Activated T-cell treated with anti-CD3 and anti-CD28 coated beads, Interleukin-2, amount 50 U/mL, for 72 hours (primary cell): ENCODE measurements at places on chromosomes 3 and 15.
A peak's percentile ranks its signal among the peaks of the same experiment; 100 is the strongest.

- no peaks in the 10 kb centered on the region for H3K27me3 ChIP-seq
- H3K36me3 ChIP-seq = no peaks in the 10 kb centered on the region
- H3K27ac ChIP-seq = no peak overlapping the region
- no peak overlapping the region for H3K4me3 ChIP-seq
- H3K4me1 ChIP-seq = no peaks in the 10 kb centered on the region
These were observed 503.6 kb upstream of the NAALADL2 start for GRCh38 chr3:174355505-174355904.

DNA sequence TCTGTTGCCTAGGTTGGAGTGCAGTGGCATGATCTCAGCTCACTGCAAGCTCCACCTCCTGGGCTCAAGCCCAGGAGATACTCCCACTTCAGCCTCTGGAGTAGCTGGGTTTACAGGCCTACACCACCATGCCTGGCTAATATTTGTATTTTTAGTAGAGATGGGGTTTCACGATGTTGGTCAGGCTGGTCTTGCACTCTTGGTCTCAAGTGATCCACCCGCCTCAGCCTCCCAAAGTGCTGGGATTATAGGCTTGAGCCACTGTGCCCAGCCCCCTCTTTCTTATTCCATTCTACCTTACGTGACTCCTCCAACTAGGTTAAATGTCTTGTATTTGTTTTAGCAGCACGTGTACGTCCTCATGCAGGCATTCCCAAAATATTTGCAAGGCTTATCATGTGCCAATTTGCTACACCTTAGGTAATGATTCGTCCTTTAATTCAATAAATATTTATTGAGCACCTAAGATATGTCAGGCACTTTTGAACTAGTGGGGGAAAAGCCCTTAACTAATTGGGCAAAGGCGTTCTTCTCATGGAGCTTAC, 14.9 kb upstream of the MAGI1 start:
- no peak overlapping the region for H3K27ac ChIP-seq
- no peak for DNase-seq
- no peaks in the 10 kb centered on the region for H3K36me3 ChIP-seq
- H3K4me3 ChIP-seq = no peak overlapping the region
- no peaks in the 10 kb centered on the region for H3K27me3 ChIP-seq

- DNase-seq = no peak
- H3K27me3 ChIP-seq = no peaks in the 10 kb centered on the region
- H3K27ac ChIP-seq = peak overlapping the region; percentile 96
- H3K4me3 ChIP-seq = peak overlapping the region; percentile 89
- H3K4me1 ChIP-seq = peaks cover 40% of the 10 kb centered on the region
- peaks cover 9% of the 10 kb centered on the region for H3K36me3 ChIP-seq
These were observed 624 bp downstream of the BRK1 start for GRCh38 chr3:10116138-10116460.

GRCh38 chr3:108931035-108931434, 22.6 kb downstream of the GUCA1C start:
- no peak for DNase-seq
- H3K27me3 ChIP-seq = peaks cover 13% of the 10 kb centered on the region
- no peaks in the 10 kb centered on the region for H3K4me1 ChIP-seq
- no peak overlapping the region for H3K4me3 ChIP-seq

GRCh38 chr15:98952381-98952803, 55.2 kb downstream of the PGPEP1L start:
- H3K4me1 ChIP-seq = peaks cover 20% of the 10 kb centered on the region
- no peaks in the 10 kb centered on the region for H3K27me3 ChIP-seq
- peak overlapping the region; percentile 74 for H3K4me3 ChIP-seq
- peak; percentile 29 for DNase-seq

DNA sequence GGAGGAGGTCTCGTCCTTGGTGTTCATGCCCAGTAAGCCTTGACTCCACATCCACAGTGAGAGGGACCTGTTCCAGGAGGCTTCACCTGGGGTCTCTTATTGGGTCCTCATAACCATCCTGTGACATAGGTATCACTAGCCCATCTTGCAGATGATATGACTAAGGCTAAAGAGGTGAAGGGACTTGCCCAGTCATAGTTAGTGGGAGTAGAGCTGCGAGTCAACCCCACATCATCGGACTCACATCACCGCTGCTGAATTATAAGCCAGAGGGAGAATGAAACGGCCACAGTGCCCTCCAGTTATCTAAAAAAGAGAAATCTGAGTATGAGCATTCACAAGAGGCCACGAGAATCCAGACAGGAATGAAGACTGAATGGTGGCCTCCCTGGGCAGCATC, 66.0 kb downstream of the MESD start:
- DNase-seq = no peak
- H3K4me1 ChIP-seq = peaks cover 23% of the 10 kb centered on the region
- H3K27me3 ChIP-seq = no peaks in the 10 kb centered on the region
- no peak overlapping the region for H3K4me3 ChIP-seq
- no peaks in the 10 kb centered on the region for H3K36me3 ChIP-seq

GRCh38 chr3:105613120-105613519, 246.4 kb downstream of the ALCAM start:
- no peaks in the 10 kb centered on the region for H3K4me1 ChIP-seq
- no peak overlapping the region for H3K27ac ChIP-seq
- no peaks in the 10 kb centered on the region for H3K36me3 ChIP-seq
- no peak overlapping the region for H3K4me3 ChIP-seq
